Left lobe of liver (tissue), 2 donors: ENCODE measurements at places on chromosomes 4 and X. TPM values are rescaled to one million over a fixed set of nuclear protein-coding genes. Genes with fewer than 3 reads are reported as not detected.

DNA sequence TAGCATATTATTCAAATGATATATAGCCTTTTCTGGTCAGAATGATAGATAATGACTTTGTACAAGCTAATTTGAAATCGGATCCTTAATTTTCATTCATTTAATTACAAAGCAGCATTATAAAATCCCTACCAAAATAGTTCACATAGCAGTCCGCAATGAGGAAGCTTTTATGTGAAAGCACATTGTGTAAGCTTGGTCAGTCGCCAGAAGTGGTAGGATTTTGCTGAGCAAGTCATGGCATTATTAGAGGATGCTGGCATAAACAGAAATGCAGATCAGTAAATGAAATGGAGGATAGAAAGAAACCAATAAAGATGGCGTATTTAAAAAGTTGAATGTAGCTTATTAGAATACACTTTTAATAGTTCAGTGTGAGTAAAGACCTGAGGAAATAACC, 93.2 kb upstream of the DIAPH2 start:
- no peak for DNase-seq

The FGG gene
- total RNA-seq, result 7,950 TPM

The VSIG1 gene
- total RNA-seq, result not detected

The PNMA6A gene
- 4.0 TPM for total RNA-seq

The PPP4R3C gene
- total RNA-seq, result not detected

GRCh38 chr4:23967281-23967680, 77.4 kb upstream of the PPARGC1A start:
- DNase-seq, result no peak

The DRD5 gene
- total RNA-seq, result not detected

- no peak for DNase-seq
Observed at GRCh38 chrX:133321451-133321850, 93.8 kb downstream of the GPC4 start.

- DNase-seq, result no peak
Observed at GRCh38 chr4:74402692-74403456, 37.9 kb downstream of the EREG start.

The TMEM144 gene
- 1.5 TPM for total RNA-seq

DNA sequence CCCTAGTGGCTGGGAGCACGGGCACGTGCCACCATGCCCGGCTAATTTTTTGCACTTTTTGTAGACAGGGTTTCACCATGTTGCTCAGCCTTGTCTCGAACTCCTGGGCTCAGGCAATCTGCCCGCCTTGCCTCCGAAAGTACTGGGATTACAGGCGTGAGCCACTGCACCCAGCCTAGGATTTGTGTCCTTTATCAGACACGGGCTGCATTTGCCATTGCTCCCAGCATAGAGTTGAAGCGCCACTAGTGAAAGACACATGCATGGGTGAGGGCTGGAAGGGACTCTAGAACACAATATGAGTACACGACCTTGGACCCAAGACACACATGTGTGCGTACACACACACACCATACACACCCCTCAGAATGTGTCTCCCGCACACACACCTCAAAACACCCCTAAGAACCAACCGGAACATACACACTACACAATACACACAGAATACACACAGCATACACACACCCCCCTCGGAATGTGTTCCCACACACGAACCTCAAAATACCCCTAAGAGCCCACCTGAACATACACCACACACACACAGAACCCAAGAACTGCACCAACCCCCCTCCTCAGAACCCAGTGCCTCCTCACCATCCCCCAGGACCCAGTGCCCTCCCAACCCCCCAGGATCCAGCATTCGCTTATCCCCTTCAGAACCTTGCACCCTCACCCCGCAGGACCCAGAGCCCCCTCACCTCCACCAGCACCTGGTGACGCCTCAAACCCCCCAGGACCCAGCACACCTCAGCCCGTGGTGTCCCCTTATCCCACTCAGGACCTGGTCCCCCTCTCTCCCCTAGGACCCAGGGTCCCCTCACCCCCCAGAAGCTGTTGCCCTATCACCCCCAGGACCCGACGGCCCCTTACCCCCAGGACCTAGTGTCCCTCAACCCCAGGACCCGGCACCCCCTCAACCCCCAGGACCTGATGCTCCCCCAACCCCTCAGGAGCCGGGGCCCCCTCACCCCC, 1.0 kb downstream of the TNIP2 start:
- DNase-seq, result no peak

The SPANXC gene
- total RNA-seq, result not detected

GRCh38 chr4:37477126-37477525, 209.1 kb downstream of the RELL1 start:
- DNase-seq, result no peak

GRCh38 chr4:187715466-187715865, 280.1 kb upstream of the ZFP42 start:
- no peak for DNase-seq

The IL13RA1 gene
- total RNA-seq, result 72.5 TPM
